ENCODE measurements at places on chromosomes 3 and 15.
A peak's percentile ranks its signal among the peaks of the same experiment; 100 is the strongest.

GRCh38 chr15:80173022-80173759 lies 20.4 kb downstream of the FAH start:
- DNase-seq, result peak; percentile 65

DNA sequence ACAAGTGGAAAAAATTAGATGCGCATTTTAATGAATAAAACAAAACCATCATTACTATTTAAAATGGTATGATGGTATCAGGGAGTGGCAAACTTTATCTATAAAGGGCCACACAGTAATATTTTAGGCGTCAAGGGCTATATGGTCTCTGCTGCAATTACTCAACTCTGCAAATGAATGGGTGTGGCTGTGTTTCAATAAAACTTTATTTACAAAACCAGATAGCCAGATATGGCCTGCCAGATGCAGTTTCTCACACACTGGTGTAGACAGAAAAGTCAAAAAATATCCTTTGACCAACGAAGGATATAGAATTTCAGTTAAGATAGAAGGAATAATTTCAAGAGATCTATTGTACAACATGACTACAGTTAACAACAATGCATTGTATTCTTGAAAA lies 83.8 kb downstream of the CLASP2 start:
- DNase-seq, result no peak

DNA sequence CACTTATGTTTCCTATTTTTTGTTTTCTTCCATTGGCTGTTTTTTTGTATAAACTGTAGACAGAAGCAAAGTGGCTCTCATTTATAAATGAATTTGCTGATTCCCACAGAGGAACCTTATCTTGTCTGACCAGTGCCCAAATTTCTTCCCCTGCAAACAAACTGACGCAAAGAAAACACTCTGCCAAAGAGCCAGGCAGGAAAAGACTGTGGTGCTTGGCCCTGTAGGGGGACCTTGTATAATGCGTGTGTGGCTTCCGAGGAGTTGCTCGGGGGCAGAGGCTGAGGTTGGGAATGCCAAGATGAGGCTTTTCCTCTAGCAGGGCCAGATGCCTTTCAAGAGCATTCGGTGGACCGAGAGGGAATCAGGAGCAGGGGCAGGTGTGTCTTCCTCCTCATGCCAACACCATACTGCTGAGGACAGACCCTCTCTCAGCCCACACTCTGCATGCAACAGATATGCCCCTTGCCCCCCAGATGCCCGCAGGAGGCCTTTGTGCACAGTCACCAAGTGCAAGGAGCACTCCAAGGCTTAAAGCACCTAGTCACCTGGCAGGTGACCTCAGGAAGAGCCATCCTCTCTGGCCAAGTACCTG lies 104.3 kb upstream of the ABHD17C start:
- no peak for DNase-seq

DNA sequence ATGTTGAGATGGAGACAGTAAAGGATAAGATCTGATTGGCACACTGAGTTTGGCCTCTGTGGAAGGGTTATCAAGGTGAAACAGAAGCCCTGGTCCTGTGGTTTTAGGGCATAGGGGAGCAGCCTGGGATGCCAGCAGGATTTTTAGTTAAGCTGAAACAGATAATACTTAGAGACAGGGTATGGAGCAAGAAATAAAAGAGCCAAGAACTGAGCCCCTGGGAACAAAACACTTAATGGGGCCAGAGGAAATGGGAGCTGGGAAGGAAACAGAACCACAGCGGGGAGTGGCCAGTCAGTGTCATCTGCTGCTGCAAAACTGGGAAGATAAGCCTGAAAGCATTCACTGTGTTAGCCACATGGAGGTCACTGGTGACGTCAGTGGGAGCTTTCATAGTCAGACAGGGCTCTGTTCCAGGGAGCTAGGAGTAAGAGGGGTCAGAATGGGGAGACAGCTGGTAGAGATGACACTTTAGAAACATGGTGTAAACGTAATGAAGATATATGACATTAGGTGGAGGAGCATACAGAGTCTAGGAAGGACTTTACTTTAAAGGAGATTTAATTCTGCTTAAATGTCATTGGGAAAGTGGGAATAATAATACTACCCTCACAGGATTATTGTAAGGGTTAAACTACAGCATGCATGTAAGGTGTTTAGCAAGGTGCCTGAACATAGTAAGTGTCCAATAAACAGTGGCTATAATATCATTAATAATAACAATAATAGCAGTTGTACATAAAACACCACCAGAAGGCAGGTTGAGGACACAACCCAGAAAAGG lies 172.7 kb upstream of the CTNNB1 start:
- peak; percentile 59 for DNase-seq

DNA sequence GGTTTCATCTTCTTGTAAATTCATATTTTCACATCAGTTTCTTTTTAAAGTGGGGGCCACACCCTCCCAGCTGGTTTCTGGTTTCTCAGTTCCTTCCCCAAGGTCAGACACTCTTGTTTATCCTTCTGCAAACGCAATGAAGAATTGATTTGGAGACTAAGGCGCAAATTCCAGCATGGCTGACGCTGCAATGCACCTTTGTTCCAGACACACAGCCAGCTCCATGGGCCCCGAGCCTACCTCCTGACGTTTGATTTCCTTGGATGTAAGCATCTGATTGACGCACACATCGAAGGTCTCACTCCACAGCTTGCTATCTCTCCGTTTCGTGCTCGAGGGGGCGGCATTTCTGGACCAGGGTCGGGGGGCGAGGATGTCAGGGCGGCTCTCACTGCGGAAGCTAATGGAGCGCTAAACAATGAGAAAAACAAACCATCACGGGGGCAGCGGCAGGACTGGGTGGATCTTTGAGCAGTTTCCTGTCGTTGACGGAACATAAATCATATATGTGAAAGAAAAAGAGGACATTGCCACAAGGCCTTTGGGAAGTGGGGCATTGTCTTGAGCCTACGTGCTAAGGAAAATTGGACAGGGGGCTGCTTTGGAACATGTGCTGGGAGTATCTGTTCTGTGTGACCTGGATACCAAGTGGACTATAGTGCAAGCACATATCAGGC lies 46.9 kb downstream of the ARHGEF3 start:
- no peak for DNase-seq

- DNase-seq, result peak; percentile 33
Measured at GRCh38 chr3:161794551-161794950, 297.9 kb downstream of the OTOL1 start.

GRCh38 chr3:135805752-135806151 lies 159.8 kb upstream of the PPP2R3A start:
- DNase-seq, result no peak

- no peak for DNase-seq
Measured at GRCh38 chr3:186444974-186445373, 82.9 kb upstream of the DGKG start.

- DNase-seq, result no peak
Measured at GRCh38 chr15:100801256-100801900, 78.3 kb upstream of the ALDH1A3 start.

DNA sequence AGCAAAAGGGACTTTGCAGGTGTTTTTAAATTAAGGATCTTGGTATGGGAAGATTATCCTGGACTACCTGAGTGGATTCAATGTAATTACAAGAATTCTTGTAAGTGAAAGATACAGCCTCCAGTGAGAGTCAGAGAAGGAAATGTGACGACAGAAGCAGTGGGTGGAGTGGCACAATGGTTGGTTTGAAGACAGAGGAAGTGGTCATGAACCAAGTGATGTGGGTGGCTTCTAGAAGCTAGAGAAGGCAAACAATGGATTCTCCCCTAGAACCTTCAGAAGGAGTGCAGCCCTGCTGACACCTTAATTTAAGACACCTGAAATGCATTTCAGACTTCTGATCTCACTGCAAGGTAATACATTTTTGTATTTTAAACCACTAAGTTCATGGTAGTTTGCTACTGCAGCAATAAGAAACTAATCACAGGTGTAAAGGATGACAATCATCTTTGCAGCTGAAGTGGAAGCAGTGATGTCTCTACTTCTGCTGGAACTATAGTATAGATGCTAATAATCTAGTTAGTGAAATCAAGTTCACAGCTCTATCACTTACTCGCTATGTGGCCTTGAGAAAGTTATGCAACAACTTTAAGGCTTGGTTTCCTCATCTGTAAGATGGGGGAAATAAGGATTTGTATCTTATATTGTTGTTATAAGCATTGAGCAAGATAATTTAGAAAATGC lies 403.4 kb upstream of the SUCLG2 start:
- no peak for DNase-seq

- peak; percentile 22 for DNase-seq
Measured at GRCh38 chr15:53580366-53580765, 179.1 kb downstream of the WDR72 start.

- no peak for DNase-seq
Measured at GRCh38 chr3:40044487-40044886, 235.1 kb downstream of the MYRIP start.

DNA sequence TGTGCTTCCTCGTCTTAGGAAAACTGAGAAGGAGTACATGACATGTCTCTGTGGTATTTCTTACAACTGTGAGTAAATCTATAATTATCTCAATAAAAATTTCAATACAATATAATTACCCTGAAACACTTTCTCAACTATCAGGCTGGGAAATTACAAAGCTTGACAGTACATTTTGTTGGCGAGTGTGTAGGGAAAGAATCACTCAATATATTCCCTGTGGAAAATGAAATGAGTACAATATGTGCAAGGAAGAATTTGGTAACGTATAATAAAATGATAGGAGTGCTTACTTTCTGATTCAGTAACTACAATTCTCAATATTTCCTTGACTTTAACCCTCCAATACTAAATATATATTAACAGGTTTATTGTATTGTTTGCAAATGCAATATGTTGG lies 818.2 kb upstream of the CADM2 start:
- DNase-seq, result no peak

DNA sequence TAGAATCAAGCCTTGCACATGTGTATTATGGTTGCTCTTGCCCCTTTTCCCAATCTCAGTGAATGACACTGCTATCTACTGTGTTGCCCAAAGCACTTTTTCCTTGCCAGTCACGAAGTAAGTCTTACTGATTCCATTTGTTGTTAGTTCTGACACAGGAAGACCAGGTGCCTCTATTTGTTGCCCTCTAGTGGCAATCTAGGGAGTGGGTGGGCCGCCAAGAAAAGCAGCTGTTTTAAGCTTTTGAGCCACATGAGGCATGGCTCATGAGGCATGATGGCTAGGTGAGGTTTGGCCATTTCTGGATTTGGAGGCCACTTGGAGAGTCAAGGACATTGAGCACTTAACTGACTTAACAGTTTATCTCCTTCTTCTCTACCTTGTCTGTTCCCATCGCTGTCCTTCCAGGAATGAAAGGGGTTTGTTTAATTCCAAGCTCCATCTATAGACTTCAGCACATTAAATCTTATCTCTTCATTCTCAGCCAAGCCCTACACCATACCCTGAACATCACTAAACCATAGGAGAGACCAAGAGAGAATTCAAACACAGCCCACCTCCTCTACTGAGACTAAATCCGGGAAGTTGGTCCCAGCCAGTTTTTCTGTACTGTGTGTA lies 103.1 kb downstream of the HCN4 start:
- peak; percentile 65 for DNase-seq

- no peak for DNase-seq
Measured at GRCh38 chr3:127662001-127662469, 10.7 kb upstream of the ABTB1 start.

- DNase-seq, result peak; percentile 91
Measured at GRCh38 chr15:81133782-81134461, at the start of gene CFAP161. Gene CFAP161 (plus strand): TSS chr15:81134270. CDS start chr15:81134330, 60 bp downstream.

- no peak for DNase-seq
Measured at GRCh38 chr3:72174040-72174439, 389.1 kb upstream of the PROK2 start.

DNA sequence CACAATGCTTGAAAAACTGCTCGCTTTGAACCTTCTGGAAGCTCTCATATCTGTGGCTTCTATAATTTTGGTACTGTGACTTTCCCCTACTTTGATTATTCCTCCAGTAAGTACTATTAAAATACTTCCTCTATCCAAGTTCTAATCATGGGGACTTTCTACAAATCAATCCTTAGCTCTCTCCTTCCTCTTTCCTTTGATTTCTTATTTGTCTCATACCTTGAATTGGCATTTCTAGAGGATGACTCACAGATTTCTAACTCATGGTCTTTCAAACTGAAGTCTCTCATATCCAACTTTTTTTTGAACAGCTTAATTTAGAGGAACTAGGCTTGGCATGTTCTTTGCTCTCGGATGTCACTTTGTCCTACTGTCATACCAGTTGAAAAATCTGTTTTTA lies 241.8 kb downstream of the TBC1D5 start:
- DNase-seq, result no peak

DNA sequence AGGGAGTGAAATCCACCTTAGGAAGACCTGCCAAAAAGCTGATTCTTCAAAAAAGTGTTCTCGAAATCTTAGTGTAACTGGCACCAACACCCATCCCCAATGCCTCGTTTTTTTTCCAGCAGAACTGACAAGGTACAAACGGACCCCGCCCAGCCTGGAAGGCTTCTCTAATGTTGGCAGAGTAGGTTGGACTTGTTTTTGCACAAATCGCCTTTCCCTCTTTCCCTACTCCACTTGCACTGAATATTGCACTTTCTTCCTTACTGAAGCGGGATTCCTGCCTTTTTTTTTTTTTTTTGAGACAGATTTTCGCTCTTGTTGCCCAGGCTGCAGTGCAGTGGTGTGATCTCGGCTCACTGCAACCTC lies 544 bp upstream of the TIMMDC1 start:
- peak; percentile 31 for DNase-seq

DNA sequence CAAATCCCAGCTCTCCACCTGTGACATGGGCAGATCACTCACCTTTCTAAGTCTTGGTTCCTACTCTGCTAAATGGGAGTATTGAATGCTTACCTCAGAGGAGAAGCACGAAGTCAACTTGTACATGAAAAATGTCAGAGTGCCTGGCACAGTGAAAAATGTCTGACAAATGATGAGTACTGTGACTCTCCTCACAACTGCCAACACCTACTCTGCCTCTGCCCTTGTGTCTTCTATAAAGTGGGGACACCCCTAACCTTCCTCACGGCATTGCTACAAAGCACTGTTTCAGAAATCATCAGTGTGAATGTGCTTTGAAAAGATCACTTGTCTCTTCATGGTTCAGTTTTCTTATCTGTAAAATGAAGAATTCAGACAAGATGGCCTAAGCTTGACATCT lies 940 bp upstream of the CCR1 start:
- no peak for DNase-seq

DNA sequence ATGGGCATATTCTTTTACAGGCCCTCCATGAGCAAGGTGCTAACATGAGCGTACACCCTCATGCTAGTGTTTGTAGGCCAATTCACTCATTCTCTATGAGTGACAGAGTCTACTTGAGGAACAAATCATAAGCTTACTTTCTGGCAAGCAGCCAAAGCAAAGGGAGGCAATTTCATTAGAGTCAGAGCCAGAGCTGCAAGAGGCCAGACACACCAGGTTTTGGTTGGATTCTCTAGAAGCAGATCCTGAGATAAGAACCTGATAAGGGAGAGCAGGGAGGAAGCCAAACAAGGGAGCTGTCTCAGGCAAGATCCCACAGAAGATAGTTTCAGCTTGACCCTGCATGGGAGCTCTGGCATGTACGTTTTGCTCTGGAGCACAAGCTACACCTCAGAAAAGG lies 214.1 kb upstream of the CTNNB1 start:
- DNase-seq, result no peak

DNA sequence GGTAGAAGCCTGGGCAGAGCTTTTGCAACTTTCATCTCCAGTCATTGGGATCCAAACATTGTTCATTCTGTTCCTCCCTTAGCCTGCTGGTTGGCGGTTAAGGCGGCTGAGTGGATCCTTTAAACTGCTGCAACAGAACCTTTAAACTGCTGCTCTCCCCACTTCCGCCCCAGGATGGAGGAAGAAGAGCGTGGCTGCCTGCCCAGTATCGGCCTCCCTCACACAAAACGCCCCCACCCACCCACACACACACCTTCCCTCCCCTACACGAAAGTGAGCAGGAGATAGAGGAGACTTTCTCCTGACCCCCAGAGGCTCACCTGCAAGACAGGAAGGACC lies 460 bp upstream of the ZMAT3 start:
- DNase-seq, result no peak

- peak; percentile 76 for DNase-seq
Measured at GRCh38 chr3:138935863-138936740, 10.8 kb downstream of the FOXL2 start.
